ENCODE measurements at places on chromosomes 6 and 20.

DNA sequence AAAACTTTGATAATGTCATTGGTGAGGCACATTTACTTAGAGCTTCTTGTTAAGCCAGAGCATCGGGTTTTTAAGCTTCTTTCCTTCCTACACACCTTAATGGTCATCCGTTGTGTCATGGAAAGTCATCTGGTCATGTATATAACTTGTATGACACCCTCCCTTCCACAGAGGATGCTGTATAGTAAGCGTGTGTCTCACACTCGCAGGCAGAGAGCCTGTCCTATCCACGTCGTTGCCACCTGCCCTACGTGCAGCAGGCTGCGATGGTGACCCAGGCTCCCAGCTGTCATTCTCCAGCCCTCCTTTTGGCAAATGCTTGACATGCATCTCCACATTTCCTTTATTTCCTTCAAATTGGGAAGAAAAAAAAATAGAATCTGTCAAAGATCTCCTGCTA, 85.6 kb downstream of the MYB start:
- DNase-seq, result no peak

- no peak for DNase-seq
Measured at GRCh38 chr20:5833309-5833941, 83.2 kb downstream of the SHLD1 start.

DNA sequence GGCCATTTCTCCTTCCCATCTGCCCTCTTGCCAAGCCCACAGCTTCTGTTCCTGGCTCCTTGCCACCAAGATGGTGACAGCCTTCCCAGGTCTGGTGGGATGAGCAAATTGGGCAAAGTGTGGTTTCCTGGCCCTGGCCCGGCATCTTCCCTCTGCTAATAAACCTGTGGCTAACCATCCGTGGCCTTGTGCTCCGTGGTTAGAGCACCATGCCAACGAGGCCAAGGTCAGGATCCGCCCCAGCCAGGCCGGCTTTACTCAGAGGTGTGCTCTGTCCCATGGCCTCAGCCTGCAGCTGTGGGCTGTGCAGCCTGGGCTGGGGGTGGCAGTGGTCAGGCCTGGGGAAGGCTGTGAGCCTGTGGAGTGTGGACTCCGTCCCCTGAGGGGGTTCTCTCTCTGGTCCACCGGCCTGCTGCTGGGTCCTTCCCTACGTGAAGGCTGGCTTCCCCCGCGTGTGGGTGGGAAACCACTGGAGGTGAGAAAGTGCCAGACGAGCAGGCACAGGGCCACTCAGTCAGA, 117.4 kb downstream of the VEGFA start:
- DNase-seq, result no peak

DNA sequence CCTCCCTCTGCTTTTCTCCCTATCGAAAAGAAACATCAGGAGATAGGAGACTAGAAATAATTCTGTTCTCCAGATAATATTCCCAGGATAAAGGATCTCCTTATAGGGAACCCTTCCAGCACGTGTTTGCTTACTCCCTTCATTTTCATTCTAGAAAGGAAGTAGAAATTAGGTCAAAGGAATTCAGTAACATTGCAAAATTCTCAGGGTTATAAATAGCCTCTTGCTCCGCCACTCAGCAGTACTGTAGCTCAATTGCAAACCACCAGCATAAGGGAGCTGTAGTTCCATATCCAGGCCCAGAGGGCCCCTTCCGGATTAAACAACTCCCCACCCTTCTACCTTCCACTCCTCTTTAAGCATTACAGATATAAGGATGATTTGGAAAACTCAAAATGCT, 6.2 kb downstream of the ELMO2 start:
- DNase-seq, result no peak

- no peak for DNase-seq
Measured at GRCh38 chr20:16530201-16530681, 43.0 kb downstream of the KIF16B start.

- no peak for DNase-seq
Measured at GRCh38 chr6:138226700-138227315, 8.5 kb upstream of the PBOV1 start.

GRCh38 chr6:44590471-44590870, 203.0 kb downstream of the CDC5L start:
- DNase-seq, result no peak

All from substantia nigra (tissue), 51 donors.